ENCODE measurements at places on chromosomes 16 and 17.

DNA sequence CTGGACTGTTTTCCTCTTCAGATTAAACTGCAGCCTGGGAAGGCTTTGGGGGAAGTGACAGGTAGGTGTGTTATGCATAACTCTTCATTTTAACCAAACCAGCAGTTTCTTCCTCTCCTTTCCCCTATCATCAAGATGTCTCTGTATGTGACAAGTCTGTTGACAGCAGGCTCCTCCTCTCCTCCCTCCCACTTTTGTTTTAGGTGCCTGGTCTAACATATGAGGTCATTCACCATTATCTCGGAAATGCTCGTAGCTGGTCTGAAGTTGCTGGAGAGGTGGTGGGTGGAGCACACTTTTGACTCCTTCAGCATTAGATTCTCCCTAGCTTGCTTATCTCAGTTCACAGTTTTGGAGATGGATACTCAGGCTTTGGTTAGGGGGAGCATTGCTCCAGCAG is 571.0 kb upstream of the EEF2KMT start:
- no peak for DNase-seq

GRCh38 chr16:61024180-61024900 is 1011.9 kb downstream of the CDH8 start:
- DNase-seq: no peak

DNA sequence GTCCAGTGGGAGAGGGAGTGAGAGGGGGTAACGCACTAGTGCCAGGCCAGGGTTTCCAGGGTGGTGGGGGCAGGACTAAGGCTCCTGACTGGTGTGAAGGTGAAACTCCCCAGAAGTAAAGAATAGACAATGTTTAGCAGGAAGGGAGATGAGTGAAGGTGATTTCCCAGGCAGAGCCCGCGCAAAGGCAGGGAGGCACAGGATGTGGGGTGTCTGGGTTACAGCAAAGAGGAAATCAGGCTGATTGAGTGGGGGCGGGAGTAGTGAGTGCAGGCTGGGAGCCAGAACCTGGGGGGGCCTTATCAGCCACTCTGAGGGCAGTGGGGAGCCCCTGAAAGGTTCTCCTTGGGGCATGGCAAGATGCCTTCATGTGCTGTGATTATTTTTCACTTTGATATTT is 167.5 kb downstream of the UTP18 start:
- no peak for DNase-seq

DNA sequence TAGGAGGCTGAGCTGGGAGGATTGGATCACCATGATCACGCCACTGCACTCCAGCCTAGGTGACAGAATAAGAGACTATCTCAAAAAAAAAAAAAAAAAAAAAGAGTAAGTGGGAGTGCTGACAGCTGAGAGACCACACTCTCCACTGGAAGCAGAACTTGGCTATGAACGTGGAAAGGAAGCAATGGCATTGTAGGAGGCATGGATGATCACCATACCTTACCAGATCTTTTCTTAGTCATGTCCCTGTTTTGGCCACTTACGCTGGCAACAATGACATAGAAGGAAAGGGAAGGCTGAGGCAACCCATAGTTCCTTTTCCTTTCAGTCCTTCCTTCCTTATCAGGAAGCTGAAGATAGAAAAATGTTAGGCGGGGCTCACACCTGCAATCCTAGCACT is 3.7 kb upstream of the ATP1B2 start:
- DNase-seq: no peak

DNA sequence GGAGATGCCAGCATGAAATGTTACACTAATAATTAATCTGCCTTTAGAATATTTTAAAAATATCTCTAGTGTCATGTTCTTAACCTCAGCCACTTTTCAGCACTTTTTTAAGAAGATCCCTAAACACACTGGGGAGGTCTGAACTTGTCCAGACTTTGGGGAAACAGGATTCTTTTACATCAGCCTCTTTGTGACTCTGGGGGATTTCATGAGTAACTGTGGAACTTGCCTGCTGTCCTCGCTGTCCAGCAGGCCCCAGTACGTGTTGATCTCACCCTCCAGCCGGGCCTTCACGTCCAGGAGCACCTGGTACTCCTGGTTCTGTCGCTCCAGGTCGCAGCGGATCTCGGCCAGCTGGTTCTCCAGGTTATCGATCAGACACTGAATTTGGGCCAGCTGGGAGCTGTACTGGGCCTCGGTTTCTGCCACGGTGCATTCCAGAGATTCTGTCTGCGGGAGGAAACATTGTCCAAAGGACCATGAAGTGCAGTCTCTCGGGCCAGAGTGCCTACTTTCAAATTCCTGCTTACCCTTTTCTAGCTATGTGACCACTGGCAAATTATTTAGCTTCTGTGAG is 5.5 kb downstream of the KRT40 start:
- DNase-seq: no peak

DNA sequence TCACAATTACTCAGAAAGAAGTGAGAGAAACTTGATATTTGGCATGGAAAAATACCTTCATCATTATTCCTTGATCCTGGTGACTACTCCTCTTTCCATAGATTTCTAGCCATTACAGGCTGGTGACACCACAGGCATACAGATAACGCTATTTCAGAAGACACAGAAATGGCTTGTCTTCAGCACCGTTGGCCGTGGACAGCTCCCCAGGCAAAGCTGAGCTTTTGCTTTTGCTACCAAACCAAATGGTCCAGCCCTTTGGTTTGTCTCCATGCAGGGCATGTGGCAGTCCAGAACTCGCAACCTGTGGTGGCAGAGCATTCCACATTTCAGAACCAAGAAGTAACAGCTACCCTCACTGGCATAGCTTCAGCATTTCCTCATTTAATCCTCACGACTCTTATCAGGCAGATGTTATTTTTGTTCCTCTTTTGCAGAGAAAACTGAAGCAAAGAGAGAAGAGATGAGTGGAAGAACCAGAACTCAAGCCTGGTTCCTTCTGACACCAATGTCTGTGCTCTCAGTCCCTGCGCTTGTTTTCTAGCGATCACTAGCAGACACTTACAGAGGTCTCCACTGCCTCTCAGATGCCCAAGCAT is 55.5 kb downstream of the HS3ST4 start:
- no peak for DNase-seq

GRCh38 chr17:20203761-20204263 is 194.7 kb downstream of the SPECC1 start:
- DNase-seq: no peak

- DNase-seq: no peak
These were observed 8.5 kb downstream of the ZFPM1 start for GRCh38 chr16:88461331-88462269.

DNA sequence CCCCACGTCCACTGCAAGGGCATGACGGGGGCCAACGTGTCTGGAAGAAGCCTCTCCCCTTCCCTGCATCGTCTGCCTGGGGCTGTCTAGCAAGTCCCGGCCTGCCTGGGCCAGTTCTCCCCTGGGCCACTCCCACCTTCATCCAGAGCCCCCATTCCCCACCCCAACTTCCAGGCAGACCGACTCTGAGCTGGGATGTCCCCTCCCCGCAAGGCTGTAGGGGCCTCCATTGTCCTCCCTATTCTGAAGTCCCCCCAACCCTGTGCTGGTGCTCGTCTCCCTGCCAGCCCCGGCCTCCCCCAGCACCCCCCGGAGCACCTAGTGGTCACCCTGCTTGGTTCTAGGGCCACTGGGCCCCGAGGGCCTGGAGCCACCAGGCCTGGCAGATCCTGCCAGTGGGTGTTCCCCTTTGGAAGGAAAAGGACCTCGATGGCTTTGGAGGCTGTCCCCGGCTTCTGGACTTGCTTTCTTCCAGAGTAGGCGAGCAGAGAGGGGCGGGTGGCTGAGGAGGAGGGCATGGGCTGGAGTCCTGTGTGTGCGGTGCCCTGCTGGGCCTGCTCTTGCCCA is 4.8 kb downstream of the GLIS2 start:
- DNase-seq: no peak

DNA sequence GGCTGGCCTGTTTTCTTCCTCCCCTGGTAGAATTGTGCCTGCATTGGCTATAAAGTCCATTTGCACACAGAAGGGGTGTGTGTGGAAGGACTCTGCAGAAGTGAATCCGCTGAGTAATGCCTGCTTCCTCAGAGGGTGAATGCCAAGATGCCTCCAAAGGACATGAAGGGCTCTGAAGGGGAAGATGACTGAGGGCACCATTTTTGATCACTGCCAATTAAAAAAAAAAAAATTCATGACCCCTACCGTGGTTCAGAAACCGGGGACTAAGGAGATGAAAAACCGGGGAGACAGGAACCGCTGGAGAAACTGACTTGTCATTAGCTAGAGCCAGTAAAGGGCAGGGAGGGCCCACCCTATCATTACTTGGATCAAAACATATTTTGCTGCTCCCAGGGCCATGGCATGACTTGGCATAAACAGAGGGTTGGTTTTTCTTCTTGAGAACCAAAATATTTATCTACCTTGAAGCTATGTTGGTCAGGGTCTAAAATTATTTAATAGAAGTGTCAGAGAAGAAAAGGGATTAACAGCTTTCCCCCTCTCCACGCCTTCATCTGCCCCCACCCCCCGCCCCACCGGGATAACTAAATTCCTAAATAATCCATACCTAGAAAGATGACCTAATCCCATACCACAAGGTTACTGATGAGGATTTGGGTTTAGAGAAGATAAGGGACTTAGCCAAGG is 3.6 kb upstream of the USP7 start:
- DNase-seq: no peak

GRCh38 chr17:64020056-64020766 is at the start of gene ICAM2:
Gene ICAM2, minus strand, starts transcription at chr17:64020633. Its CDS starts 13,942 bp downstream, at chr17:64006691.
- no peak for DNase-seq

DNA sequence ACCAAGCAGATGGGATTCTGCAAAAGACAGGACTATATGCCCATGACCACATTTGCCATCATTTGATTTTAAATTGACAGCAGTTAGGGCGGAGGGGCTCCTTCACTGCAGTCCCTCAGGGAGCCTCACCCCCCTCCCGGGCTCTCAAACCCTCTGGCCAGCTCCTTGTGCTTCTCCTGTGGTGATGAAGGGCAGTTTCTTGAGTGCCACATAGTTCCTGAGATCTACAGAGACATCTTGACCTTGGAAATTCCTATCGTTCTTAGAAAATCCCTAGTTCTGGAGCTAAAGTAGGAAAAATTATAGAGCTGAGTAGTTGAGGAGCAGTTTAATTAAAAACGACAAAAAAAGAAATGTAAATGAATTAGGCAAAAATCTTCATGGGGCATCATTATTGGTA is 231.5 kb downstream of the CCDC182 start:
- DNase-seq: no peak

GRCh38 chr17:3015890-3016289 is 47.5 kb downstream of the OR1D5 start:
- no peak for DNase-seq

DNA sequence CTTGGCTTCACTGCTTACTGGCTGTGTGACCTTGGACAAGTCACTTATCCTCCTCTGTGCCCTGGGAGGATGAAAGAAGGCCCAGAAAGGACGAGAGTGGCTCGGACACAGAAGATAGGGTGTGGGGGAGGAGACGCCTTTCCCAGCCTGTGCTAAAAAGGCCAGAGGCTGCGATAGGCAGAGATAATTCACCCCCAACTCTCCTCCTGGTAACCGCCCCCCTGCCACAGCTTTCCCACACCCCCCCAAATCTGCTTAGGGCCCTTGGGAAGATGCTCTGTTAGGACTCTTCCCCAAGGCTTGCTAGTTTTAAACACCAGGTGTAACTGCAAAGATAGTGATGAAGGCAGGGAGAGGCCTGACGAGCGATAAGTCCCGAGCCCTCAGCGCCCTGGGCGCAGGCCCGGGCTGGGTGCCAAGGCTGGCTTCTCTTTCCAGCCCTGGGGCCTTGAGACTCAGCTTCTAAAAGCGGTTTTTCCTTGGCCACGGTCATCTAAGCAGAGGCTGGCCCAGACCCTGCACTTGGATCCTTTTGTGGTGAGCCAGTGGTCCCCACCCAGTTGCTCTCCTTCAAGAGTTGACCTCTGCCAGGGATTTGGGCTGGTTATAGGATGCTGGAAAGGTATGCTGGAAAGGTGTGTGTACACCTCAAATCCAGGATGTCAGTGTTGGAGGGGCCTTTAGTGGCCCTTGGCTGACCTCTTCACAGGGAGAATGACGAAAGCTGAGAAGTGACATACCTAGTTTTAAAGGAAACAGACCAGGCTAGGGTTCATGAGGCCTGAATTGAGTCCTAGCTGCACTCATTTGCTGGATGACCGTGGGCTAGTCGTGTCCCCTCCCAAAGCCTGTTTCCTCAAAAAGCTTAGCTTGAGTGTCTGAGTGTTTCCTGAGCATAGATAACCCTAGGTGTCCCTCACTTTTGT is 3.4 kb upstream of the PPP1R9B start:
- DNase-seq: no peak

DNA sequence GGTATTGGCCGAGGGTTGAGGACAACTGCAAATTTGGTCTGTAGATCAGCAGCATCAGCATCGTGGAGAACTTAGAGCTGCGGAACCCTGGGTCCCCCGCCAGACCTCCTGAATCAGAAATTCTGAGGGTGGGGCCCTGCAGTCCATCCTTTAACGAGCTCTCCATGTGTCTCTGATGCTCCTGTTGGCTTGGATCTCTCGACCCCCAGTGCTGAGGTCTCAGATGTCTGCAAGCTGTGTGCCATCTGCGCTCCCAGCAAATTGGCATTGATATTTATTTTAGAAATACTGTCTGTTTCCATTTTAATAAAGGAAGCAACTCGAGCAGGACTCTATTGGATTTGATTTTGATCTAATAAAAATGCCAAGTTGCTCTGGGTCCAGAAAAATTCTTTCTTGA is 250.0 kb downstream of the KATNIP start:
- no peak for DNase-seq

GRCh38 chr17:12977008-12977751 is 40.6 kb downstream of the ELAC2 start:
- no peak for DNase-seq

GRCh38 chr16:17227278-17227677 is 243.5 kb downstream of the XYLT1 start:
- DNase-seq: no peak

GRCh38 chr17:72069586-72070202 is 51.1 kb upstream of the SOX9 start:
- DNase-seq: no peak

- no peak for DNase-seq
These were observed 58.0 kb downstream of the CREBBP start for GRCh38 chr16:3822366-3823045.

- no peak for DNase-seq
These were observed 45.8 kb upstream of the ZCCHC14 start for GRCh38 chr16:87538594-87538993.

DNA sequence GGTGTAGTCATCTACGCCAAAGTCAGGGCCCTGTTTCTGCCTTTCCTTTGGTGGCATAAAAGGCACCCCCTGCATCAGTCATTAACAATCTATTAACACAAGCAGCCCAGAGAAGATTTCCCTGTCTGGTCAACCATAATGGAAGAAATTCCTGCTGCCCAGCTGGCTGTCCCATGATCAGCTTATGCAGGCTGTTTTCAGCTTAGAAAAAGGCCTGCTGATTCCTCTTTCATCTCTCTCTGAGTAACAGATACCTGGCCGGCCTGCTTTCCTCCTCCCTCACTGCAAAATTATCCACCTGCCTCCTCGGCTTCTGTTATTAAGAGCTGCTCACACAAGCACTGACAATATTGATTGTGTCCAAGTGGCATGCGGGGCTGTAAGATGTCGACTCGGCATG is 70.3 kb upstream of the MMP2 start:
- no peak for DNase-seq
